PC-3 (cell line): ENCODE measurements at places on chromosomes 3 and 15.

DNA sequence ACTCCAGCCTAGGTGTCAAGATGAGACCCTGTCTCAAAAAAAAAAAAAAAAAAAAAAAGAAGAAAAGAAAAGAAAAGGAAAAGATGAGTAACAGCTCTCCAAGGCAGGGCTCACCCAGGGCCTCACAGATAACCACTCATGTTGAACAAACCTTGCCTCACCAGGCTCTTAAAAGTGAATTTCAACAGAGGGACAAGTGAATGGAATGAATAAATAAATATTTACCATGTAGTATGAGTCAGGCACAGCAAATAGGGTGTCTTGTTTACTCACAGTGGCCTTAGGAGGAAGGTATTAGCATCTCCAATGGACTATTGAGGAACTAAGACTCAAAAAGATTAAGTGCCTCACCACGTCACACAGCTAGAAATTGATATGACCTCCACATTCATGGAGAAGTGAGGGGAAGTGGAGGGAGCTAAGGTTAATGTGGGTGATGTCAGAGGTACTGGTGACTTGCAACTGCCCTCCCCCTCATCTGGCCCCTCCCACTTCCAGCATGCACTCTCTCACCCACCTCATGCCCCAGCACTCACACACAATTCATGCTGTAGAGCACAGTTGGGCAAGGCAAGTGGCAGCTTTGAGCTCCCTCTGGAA is 255.5 kb downstream of the UACA start:
- peak; percentile 97 for DNase-seq

GRCh38 chr3:50190936-50191660 is at the start of gene GNAT1:
GNAT1 (plus strand) TSS chr3:50191610; CDS start chr3:50191726, 116 bp downstream.
- DNase-seq = no peak

- DNase-seq = no peak
These were observed 7.1 kb upstream of the DVL3 start for GRCh38 chr3:184148076-184148475.

DNA sequence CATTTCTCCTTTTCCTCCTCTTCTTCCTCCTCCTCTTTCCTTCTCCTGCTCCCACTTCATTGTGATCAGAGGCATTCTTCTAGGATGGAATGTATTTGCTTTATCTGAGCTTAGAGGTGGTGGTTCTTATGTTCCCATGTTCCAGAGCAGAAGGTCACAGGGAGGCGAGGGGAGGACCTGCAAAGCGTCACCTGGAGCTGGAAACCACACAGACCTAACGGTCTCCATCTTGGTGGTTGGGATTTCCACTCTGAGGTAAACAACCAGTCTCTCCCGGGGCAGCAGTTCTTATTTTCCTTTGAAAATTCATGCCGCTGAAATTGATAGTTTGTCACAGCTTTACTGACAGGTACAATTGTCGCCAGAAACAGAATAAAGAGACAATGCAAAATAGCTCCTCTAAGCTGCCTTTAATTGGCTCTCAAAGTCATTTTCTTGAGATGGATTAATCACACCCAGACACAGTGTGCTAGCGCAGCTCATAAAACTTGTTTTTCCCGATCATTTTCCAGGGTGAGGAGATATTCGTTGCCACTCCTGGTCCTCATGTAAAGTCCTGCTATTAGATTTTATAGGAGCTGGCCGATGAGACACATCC is 16.9 kb upstream of the AGBL1 start:
- no peak for DNase-seq

DNA sequence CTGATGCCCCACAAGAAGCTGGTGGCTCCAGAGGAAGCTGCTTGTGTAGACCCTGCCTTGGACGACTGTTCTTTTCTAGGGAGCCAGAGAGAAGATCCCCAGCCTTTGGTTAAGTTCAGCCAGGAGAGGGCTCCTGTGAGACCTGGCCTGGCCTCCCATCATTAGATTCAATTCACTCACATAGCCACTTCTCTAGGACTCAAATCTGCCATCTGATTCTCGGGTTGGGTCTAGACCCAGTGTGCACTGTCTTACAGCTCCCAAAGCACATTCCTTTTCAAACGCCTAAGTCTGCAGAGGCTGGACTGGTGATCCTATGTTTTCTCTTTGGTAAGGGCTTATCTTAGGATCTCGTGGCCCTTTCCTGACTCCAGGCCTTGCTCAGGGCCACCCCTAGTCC is 81.7 kb upstream of the NPHP3 start:
- DNase-seq = no peak

GRCh38 chr3:152472672-152472954 is 203.9 kb downstream of the MBNL1 start:
- no peak for DNase-seq

- DNase-seq = no peak
These were observed 39.3 kb upstream of the GATA2 start for GRCh38 chr3:128532012-128532983.

DNA sequence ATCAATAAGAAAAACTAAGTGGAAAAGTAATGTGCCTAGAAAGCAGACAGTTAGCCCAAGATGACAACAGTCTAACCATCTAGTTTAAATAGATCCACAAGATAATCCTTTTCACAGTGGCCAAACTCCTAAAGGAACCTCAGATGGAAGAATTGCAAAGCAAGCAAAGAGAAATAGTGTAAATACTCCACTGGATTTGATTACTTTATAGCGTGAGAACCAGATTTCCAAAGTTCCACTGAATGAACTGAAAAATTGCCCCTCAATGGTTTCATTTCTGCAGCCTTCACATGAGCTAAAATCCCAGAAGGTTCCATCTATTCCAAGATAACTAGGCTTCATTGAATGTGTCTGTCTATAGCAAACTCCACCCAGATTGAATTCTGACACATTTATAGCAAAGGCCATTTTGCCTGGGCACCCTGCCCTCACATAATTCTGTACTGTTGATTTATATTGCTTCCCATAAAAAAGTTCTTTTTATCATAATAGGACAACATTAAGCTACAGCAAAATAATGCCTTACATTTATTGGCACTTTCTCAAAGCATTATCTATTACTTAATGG is 129.7 kb upstream of the THBS1 start:
- DNase-seq = no peak

GRCh38 chr15:75215107-75216004 is 13.7 kb downstream of the C15orf39 start:
- DNase-seq = no peak

GRCh38 chr3:157859541-157859940 is 246.7 kb downstream of the SHOX2 start:
- no peak for DNase-seq

GRCh38 chr15:73601451-73602445 is 31.4 kb downstream of the NPTN start:
- peak; percentile 58 for DNase-seq

DNA sequence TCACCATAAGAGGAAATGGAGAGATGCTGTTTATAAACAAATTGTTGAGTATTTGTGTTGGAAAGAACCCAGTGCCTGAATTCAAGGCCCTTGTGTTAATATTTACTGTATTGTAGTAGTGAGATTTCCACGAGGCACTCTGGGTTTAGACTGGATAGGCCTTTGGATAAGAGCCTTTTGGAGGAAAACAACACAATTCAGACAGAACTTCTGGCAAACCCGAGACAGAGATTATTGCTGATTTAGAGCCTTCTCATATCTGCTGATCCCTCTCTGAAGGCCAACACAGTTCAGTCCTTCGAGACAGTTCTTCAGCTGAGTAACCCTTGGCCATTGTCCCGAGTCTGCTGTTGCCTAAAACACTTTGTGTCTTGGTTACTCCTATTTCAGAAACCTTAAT is 55.7 kb downstream of the LMCD1 start:
- DNase-seq = no peak

DNA sequence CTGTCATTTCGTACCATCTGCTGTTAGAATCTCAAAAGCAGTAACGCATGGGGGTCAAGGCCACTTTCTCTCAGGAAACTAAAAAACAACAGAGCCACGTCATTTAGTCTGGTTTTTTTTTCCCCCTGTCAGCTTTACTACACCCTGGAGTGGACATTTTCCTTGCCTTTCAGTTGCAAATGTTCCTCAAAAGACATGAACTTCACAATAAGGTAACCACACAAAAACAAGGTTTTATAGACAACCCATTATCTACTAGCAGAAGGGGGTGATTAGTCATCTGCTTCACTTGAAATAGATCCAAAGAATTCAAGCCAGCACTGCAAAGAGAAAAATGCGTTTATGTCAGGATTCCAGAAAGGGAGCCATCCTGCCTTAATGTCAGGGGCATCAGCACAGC is 171.8 kb upstream of the CDIN1 start:
- peak; percentile 78 for DNase-seq

DNA sequence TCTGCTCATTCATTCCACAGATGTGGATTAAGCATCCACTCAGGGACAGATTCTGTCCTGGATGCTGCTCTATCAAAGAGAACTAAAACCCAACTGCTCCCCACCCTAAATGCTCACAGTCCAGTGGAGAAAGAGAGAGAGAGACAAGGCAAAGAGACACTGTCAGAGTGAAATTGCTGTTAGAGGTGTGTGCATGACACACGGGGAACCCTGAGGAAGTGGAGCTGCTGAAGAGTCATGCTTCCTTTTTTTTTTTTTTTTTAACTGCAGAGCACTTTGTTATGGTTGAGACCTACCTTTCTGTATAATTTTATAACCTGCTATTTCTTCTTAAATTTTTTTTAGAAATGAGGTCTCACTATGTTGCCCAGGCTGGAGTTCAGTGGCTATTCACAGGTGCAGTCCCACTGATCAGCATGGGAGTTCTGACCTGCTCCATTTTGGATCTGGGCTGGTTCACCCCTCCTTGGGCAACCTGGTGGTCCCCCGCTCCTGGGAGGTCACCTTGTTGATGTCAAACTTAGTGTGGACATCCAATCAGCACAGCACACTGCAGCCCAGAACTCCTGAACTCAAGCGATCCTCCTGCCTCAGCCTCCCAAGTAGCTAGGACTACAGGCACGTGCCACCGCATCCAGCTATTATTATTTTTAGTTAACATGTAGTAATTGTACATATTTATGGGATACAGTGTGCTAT is 18.2 kb upstream of the PSTPIP1 start:
- DNase-seq = no peak

GRCh38 chr3:151722856-151723255 is 10.9 kb upstream of the AADACL2 start:
- DNase-seq = no peak

DNA sequence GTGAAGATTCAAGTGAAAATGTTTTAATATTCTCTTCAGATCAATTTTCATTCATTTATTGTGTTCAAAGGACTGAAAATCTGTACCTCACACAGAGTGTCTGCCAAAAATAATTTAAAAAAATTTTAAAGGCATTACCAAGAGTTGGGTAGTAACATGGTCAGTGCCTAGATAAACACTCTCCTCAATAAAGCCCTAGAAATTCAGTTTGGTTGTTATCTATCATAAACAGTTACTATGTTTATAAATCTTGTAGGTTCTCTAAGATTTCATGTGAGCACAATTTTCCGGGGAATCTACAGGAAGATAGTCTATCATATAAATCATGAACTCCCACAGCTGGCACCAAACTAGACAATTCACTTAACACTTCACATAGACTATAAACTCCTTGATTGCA is 128.6 kb downstream of the GSK3B start:
- DNase-seq = no peak

DNA sequence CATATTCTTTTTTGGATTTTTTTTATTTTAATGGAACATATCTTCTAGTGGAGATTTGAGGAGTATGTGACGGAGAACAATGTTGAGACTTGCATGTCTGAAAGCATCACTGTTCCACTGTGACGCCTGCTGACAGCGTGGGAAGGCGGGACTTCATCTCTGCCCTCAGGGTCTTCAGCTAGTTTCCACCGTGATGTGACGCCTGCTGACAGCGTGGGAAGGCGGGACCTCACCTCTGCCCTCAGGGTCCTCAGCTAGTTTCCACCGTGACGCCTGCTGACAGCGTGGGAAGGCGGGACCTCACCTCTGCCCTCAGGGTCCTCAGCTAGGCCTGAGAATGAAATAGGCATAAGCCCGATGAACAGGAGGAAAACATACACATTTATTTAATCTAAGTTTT is 70.7 kb downstream of the LMLN start:
- no peak for DNase-seq

GRCh38 chr3:69665026-69665737 is 74.1 kb upstream of the MITF start:
- peak; percentile 6 for DNase-seq

GRCh38 chr3:171431550-171431949 is 28.7 kb downstream of the TNIK start:
- DNase-seq = no peak

GRCh38 chr15:81886591-81886990 is 159.2 kb downstream of the MEX3B start:
- no peak for DNase-seq
